ENCODE measurements at places on chromosomes 11 and 22. TPM values are rescaled to one million over a fixed set of nuclear protein-coding genes. Genes with fewer than 3 reads are reported as not detected.

Gene RTN4RL2
- total RNA-seq = 0.90 TPM

Gene C22orf31
- not detected for total RNA-seq

Gene MMP13
- total RNA-seq = 0.15 TPM

Gene SCGB1D2
- 0.85 TPM for total RNA-seq

Gene OR5A2
- total RNA-seq = not detected

Gene BAIAP2L2
- 0.18 TPM for total RNA-seq

Gene ELMOD1
- 2.1 TPM for total RNA-seq

GRCh38 chr11:15697437-15698236 lies 582.9 kb downstream of the INSC start:
- DNase-seq = no peak

- no peak for DNase-seq
Observed at GRCh38 chr11:93734427-93735222, 6.7 kb downstream of the TAF1D start.

GRCh38 chr11:126061707-126062678 lies 673 bp downstream of the CDON start:
- DNase-seq = peak; percentile 17

GRCh38 chr22:41822317-41823057 lies 10.4 kb upstream of the SREBF2 start:
- DNase-seq = peak; percentile 33

DNA sequence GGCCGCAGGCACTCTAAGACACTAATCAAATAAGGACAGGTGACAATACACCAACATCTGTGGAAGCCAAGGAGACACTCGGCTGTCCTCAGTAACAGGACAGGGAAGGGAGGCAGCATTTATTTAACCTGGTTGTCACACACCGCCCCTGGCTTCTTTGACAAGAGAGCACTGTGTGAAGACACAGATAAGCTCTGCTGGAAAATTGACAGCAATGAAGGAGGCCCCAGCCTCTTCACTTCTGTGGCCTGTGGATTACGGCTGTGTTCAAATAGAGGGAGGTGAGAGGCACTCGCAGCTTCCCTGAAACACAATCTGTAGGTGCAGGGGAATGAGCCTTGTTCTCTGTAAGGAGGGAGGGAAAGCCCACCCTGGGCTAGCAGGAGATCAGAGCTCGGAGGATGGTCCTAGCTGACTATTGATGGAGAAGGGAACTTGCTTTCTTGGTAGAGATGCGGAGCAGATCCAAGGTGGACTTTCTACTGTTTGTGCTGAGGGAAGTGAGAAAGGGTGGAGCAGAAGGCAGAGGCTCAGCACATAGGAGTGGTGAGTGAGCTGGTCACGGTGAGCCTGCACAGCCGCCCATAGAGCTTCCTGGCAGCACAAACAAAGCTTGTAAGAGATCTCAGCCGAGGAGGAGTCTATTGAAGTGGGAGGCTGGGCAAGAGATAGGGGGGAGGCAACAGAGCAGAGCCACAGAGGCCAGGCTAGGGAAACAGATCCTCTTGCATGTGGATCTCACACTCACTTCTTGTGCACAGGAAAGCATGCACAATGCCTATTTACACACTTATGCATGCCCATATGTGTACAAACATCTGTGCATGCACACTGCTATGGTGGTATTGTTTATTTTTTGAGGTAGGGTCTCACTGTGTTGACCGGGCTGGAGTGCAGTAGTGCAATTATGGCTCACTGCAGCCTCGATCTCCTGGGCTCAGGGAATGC lies 114.6 kb upstream of the THY1 start:
- no peak for DNase-seq

DNA sequence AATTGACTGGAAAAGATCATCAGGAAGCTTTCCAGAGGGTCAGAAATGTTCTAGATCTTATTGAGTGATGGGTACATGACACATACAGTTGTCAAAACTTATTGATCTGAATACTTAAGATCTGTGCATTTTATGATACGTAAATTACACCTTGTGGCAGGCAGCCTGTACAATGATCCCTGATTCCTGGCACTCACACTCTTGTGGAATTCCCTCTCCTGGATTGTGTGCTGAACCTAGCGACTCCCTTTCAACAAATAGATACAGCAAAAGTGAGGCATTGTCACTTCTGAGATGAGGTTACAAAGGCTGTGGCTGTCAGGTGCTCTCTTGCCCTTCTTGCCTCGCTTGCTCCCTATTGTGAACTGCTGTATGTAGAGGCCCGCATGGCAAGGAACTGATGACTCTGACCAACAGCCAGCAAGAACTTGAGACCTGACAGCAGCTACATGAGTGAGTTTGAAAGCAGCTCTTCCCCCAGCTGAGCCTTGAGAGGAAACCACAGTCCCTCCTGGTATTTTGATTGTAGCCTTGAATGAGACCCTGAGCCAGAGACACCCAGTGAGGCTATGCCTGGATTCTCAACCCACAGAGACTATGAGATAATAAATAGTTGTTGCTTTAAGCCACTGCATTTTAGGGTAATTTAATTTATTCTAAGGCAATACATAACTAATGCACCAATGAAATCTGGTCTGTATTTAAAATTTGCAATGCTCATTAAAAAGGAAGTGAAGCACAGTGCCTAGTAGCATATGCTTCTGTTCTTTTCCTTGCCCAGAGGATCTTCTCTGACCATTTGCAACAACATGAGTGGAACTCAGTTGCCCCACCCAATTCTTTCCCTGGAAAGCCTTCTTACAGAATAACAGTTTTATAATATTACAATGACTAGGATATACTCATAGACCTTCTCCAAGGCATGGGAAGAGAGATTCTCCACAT lies 60.5 kb upstream of the IZUMO1R start:
- DNase-seq = no peak

DNA sequence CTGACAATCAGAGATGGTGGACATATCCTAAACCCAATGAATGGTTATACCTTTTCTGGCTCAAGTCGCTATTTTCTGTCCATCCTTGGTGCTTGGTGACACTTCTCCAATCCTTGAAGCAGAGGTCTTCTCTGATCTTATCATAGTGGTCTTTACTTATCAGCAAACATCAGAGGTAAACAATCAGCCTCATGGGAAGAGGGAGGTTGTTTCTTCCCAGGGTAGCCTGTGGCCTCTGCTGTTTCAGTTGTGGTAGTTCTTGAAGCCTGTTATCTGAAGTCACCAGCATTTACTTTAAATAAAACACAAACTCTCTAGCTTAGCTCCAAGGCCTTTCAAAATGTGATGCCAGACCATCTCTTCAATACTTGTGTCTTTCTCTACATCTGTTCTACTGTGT lies 66.7 kb downstream of the RRM1 start:
- DNase-seq = no peak

- DNase-seq = no peak
Observed at GRCh38 chr11:117799634-117800033, 2.6 kb upstream of the DSCAML1 start.

GRCh38 chr11:97224396-97224795 lies 834.6 kb downstream of the JRKL start:
- no peak for DNase-seq

DNA sequence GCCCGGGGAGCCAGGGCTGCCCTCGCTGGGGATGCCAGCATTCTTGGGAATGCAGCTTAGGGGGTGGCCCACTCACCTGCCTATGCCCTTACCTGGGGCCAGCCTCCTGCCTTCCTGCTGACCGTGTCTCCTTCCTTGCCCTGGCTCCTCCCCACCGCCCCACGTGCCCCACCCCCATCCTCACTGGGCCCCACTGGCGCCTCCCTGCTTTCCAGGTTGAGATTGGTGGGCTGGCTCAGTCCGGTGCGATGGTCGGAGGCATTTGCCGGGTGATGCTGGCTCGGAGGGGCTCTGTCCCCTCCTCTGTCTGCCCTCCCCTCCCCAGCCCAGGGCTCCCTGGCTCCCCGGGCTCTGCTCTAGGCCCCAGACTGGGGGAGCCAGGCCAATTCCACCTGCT lies 34.1 kb upstream of the GRAMD4 start:
- DNase-seq = no peak

All from Panc1 (cell line).